ENCODE measurements at places on chromosomes 5 and 9.

GRCh38 chr5:154202379-154203260 lies 12.1 kb downstream of the GALNT10 start:
- no peak for DNase-seq

- DNase-seq, result no peak
These were observed 31.6 kb downstream of the ENC1 start for GRCh38 chr5:74608736-74609601.

- DNase-seq, result no peak
These were observed 106.6 kb downstream of the LRRC70 start for GRCh38 chr5:62685221-62685620.

DNA sequence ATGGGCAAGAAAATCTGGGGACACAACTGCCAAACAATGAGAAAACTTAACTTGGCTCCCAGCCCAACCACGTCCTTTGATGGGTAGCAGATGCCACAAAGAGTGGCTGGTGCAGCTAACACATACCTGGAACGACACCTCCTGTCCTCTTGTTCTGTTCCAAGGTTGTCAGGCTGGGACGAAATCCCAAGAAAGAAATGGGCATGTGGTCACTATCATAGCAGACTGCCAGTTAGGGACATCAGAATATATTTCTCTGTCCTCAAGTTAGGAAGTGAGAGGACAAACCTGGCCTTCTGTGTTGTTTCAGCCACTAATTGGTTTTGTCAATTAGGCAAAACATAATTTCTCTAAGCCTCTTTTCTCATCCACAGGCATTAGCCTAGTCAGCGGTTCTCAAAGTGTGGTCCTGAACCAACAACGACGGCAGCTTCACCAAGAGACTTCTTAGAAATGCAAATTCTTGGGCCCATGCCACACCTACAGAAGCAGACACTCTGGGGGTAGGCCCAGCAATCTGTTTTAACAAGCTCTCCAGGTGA lies 63.4 kb downstream of the RAPGEF1 start:
- DNase-seq, result no peak

- no peak for DNase-seq
These were observed 45.6 kb downstream of the LIX1 start for GRCh38 chr5:97096846-97097245.
